ENCODE measurements at places on chromosomes 4 and X. TPM values are rescaled to one million over a fixed set of nuclear protein-coding genes. Genes with fewer than 3 reads are reported as not detected.

- no peak for DNase-seq
Observed at GRCh38 chr4:123577225-123577906, 180.8 kb downstream of the SPRY1 start.

- no peak for DNase-seq
Observed at GRCh38 chr4:104719539-104720230, 225.0 kb upstream of the CXXC4 start.

DNA sequence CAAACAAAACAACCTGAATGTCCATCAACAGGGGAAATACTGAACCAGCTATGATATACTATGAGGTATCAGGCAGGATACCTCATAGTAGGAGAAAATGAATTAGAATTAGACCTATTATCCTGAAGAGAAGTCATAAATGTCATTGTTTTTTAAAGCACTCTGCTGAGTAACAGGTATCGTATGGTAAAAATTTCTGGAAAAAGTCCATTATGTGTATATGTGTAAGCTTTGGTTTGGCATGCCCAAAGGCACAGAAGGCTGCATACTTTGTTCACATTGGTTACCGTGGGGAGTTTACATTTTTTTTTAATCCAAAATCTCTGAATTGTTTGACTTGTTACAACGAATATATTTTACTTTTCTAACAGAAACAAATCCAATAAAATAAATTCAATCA lies 70.5 kb downstream of the RPS3A start:
- DNase-seq, result peak; percentile 16

GRCh38 chr4:99275885-99276284 lies 14.9 kb downstream of the ADH1A start:
- DNase-seq, result no peak

DNA sequence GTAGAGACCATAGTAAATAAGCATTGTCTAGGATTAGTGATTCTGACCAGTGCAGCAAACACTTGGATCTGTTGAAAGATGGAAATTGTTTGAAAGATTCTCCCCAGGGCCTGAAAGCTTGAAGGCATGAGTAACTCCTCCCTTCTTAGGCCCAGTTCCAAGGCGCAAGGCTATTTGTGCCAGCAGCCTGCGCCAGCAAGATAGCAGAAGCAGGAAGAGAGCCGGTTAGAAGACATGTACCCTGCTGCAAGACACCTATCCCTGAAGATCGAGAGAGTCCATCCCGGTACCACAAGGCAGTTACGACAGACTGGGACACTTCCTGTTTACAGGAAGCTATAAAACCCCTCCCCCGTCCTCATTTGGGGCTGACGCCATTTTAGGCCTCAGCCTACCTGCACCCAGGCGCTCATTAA lies 72.4 kb upstream of the JADE1 start:
- no peak for DNase-seq

- DNase-seq, result no peak
Observed at GRCh38 chrX:9312922-9313867, 151.7 kb upstream of the TBL1X start.

DNA sequence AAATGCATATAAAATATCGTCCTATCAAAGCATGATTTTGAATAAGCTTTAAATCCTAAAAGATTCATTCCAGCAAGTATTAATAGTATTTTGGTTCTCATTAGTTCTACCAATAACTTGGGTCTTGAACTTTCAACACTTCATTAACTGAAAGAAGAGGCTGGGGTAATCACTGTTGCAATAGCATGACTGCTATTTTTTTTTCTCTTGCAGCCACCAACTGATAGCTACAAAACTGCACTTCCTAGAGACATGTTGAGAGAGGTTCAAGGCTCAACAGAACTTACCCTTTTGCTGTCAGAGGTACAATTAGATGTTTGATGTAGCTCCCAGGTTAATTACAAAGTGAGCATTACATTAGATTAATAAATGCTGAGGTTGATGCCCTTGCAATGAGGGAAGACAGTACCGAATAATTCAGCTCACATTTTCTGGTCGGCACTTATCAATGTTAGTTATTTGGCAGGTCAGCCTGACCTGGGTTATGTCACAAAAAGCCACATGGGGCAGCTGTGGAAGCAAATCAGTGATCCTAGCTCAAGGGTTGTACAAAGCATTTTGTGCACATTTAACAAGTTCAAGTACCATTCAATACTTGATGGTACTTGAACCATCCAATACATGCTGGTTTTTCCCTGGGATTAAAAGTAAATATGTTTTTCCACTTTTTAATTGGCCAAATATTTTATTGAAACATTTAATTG lies 29.9 kb upstream of the TET2 start:
- no peak for DNase-seq

DNA sequence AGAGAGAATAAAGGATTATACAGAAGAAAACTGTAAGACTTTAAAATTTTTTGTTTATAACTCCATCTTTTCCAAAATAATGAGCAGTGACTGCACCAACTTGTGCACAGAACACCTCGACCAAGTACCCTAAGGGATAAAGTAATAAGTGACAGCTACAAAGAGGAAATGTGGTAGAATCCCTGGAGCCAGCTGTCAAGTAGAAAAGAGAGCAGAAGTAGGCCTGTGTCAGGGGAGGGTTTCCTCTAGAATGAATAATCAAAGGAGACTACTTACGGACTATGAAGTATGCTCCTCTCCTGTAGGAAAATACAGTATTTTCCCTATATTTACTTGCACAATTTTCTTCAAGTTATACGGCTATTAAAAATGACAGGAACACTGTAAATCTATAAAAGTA lies 1.2 kb downstream of the EIF1AX start:
- no peak for DNase-seq

DNA sequence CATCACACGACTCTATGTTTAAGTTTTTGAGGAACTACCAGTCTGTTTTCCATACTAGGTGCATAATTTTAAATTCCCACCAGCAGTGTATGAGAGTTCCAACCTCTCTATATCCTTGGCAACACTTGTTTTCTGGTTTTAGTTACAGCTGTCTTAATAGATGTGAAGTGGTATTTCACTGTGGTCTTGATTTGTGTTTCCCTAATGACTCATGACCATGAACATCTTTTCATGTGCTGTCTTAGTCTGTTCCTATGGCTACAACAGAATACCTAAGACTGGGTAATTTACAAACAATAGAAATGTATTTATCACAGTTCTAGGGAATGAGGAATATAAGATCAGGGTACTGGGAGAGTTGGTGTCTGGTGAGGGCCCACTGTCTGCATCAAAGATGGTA lies 51.5 kb upstream of the GPR78 start:
- no peak for DNase-seq

- DNase-seq, result no peak
Observed at GRCh38 chrX:155022585-155022984, at the start of gene F8. TSS of gene F8 (minus strand) at chrX:155022723. CDS start at chrX:155022552, 171 bp downstream.

DNA sequence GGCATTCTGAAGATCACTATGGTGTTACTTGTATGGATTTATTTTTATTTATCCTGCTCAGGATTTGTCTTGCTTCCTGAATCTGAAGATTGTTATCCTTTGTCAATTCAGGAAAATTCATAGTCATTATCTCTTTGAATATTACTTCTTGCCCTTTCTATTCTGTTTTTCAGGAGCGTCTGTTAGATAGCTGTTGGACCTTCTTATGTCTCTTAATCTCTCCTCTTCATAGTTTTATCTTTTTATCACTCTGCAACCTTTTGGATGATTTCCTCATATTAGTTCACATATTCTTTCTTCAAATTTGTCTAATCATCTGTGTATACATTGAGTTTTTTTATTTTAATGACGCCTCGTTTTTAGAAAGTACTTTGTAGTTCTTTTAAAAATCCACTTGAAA lies 19.6 kb downstream of the WDR19 start:
- DNase-seq, result no peak

GRCh38 chr4:1296324-1297022 lies 6.8 kb downstream of the MAEA start:
- no peak for DNase-seq

Gene GAGE12H
- total RNA-seq, result not detected

Gene PRKG2
- 0.92 TPM for total RNA-seq

Gene BEX5
- total RNA-seq, result 0.92 TPM

Gene RAI2
- 2.1 TPM for total RNA-seq

Gene CPZ
- 6.8 TPM for total RNA-seq

Gene TCEAL6
- total RNA-seq, result not detected

Gene MAGEE2
- not detected for total RNA-seq
